ENCODE measurements at places on chromosomes 1 and 21.

DNA sequence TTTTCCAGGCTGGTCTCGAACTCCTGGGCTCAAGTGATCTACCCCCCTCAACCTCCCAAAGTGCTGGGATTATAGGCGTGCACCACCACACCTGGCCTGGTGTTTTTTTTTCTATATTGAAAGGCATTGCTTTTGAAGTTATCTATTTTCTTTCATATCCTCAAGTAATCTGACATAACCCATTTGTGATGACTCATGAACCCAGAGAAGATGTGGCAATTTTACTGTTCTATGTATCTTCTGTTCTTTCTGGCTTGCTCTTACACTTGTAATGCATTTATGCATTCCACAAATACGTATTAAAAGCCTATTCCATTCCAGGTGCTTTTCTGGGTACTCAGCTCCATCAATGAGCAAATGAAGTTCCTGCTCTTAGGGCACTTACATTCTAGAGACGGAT is 29.9 kb upstream of the ERRFI1 start:
- peak; percentile 21 for DNase-seq

- DNase-seq: no peak
Measured at GRCh38 chr21:32304998-32305397, 6.3 kb downstream of the MRAP start.

- no peak for DNase-seq
Measured at GRCh38 chr1:202063093-202063492, 52.7 kb downstream of the ELF3 start.

- DNase-seq: no peak
Measured at GRCh38 chr1:246591504-246591903, 25.2 kb downstream of the CNST start.

DNA sequence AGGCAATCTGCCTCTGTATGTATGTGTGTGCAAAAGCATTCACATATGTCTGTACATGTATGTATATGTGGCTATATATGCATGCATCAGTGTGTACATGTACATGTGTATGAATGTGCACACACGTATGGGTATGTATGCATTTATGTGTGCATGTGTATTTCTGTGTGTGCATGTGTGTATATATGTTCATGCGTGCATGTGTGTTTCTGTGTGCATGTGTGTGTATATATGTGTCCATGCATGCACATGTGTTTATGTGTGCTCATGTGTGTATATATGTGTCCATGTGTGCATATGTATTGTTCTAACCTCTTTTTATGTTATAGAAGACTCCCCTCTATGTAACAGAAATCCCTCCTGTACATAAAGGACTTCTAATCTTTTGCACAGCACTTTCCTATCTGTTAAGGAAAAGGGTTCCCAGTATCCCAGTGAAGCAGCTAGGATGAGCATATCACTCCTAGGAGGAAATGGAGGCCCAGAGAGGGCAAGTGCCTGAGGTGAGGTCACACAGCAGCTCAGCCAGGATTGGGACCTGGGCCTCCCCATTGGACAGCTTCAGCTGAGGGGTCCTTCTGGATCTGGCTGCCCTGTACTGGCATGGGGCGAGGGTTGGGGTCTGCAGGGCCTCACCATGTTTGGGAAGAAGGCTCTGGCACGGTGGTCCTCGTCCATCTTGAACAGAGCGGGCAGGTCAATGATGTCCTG is 15.8 kb upstream of the SDHB start:
- no peak for DNase-seq

GRCh38 chr1:237681210-237681609 is 209.5 kb downstream of the ZP4 start:
- no peak for DNase-seq

DNA sequence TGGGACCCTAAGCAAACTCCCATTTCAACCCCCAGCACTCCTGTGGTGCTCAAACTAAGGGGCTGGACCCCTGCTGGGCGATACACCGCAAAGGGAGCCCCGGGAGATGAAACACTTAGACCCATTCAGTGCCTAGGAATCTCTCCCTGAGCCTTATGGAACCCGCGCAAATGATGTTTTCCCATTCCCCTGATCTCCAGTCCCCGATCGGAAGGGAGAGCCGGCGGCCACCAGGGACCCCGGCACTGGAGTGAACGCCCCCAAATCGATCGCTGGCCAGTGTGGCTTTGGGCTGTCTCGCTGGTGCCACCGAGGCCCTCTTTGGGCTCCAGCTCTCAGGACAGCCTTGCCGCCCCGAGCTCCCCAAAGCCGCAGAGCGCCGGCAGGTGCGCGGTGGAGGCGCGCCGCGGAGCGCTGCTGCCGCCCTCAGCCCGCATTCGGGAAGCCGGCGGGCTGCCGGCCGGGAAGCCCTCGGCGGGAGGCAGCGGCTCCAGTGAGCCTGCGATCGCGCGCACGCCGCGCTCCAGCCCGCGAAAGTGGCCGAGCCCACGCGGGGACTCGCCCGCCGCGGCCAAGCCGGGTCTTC is 1.1 kb downstream of the PLXNA2 start:
- no peak for DNase-seq

DNA sequence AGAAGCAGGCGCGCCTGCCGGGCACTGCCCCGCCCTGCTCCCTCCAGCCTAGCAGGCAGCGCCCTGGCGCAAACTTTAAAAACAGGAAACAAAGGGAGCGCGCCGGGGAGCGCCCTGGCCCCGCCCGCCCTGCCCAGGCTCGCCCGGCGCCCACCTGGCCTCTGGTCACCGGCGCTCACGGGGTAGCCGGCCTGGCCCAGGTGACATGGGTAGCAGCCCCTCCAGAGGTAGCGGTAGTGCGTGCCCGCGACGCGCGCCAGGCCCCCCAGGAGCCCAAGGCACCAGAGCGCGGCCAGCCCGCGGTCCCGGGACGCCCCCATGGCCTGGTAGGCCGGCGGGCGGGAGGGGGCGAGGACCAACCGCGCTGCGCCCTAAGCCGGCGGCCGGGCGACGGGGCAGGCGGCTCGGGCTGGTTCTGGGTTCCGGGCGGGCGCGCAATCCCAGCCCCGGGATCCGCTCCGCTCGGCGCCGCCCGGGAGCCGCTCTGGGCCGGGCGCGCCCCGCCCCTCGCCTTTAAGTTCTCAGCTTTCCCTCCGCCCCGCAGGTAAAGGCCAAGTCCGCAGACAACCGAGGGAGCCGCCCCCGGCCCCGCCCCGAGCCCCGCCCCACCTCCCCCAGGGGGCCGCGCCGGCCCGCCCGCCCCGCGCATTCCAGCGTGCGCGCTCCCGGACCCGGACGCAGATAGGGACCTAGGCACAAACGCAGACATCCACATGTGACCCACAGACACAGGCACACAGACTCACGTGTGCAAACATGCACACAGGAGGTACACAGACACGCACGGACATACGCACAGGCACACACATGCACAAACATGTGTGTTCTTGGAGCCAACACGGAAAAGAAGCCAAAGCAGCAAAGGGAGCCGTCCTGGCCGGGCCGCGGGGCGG is 76.7 kb downstream of the ARHGEF16 start:
- DNase-seq: no peak

DNA sequence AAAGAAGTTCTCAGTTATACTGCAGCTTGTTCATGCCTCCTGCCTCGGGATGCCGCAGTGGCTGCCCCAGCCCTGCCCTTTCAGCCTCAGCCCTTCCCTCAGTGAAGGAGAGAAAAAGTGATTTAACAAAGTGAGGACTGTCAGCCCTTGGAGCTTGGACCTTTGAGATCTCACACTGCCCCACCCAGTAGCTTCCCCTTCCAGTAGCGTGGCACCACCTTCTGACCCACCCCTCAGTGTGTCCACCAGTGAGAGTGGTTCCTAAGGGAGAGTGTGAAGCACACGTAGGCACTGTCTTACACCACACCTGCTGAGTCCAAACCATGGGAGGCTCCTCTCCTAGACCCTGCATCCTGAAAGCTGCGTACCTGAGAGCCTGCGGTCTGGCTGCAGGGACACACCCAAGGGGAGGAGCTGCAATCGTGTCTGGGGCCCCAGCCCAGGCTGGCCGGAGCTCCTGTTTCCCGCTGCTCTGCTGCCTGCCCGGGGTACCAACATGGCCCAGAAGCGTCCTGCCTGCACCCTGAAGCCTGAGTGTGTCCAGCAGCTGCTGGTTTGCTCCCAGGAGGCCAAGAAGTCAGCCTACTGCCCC is at the start of gene CDA:
Gene CDA, plus strand, starts transcription at position 464 of the 592 bp plus-strand sequence. Its CDS starts 33 bp downstream, at position 497.
- DNase-seq: no peak

DNA sequence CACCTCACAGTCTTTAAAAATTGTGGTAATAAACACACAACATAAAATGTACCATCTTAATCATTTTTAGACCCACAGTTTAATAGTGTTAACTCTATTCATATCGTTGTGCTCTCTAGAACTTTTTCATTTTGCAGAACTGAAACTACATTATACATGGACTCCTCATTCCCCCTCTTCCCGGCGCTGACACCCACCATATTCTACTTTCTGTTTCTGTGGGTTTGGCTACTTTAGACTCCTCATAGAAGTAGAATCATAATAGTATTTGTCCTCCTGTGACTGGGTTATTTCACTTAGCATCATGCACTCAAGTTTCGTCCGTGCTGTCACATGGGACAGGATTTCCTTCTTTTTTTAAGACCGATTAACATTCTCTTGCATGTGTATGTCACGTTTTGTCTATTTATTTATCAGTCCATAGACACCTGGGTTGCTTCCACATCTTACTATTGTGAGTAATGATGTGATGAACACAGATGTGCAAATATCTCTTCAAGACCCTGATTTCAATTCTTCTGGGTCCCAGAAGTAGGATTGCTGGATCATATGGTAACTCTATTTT is 62.9 kb upstream of the TMPRSS2 start:
- no peak for DNase-seq

DNA sequence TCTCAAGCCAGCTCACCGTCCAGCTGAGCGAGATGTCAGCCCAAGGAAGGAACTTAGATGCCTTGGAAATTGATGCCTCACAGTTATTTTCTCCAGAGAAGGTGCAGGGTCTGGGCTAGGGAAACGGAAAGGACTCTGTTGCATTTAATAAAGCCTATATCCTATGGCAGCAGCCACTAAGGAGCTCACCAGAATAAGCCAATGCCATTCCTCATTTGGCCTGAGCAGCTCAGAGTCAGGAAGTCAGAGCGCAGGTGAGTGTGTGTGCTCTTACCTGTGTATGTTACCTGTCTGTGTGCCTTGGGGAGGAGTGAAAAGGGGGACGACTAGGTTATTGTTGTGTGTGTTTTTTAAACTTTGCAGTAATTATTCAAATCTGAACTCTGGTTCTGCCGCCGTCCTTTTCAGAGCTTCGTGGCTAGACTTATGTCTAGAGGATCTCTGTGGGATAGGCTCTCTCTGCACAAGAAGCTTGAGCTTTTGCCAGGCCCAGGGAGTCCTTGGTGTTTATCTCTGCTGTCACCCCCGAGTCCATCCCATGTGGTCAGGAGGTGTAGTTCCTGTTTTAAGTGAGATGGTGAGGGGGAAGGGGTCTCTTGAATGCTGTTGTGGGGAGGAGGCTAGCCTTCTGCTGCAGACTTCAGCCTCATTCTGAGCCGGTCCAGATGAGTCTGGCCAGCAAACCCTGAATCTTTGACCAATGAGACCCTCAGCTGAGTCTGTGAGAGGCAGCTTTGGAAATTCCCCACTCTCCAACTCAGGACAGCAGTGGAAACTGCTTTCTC is 2.4 kb downstream of the TMCC2 start:
- no peak for DNase-seq

- DNase-seq: no peak
Measured at GRCh38 chr1:184499616-184500015, 112.8 kb downstream of the C1orf21 start.

GRCh38 chr1:77007675-77008074 is 140.4 kb downstream of the ST6GALNAC5 start:
- no peak for DNase-seq
